ENCODE measurements at places on chromosomes 4 and X.

- no peak for DNase-seq
Observed at GRCh38 chrX:24877854-24878650, 137.7 kb downstream of the ARX start.

DNA sequence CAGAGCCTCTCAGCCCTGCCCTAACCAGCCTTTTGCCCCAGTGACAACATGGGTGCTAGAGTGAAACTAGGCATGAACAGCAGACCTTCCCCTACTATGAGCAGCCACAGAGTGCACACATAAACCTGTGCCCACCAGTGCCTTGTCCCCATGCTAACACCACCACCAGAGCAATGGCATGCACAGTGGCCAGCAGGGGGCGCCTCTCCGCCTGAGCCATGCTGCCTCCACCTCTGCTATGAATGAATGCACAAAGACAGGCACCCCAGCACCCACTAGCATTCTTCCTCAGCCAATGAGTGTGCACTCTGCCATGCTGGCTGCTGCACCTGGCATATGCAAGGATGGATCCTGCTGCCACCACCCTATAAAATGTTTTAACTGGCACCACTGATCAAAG, 286.9 kb upstream of the FGF16 start:
- no peak for DNase-seq

GRCh38 chr4:162683659-162684370, 482.9 kb downstream of the NAF1 start:
- no peak for DNase-seq

- no peak for DNase-seq
Observed at GRCh38 chr4:180169394-180169793, 2073.8 kb upstream of the TENM3 start.

- DNase-seq, result no peak
Observed at GRCh38 chr4:82382751-82383150, 9.0 kb upstream of the HNRNPD start.

DNA sequence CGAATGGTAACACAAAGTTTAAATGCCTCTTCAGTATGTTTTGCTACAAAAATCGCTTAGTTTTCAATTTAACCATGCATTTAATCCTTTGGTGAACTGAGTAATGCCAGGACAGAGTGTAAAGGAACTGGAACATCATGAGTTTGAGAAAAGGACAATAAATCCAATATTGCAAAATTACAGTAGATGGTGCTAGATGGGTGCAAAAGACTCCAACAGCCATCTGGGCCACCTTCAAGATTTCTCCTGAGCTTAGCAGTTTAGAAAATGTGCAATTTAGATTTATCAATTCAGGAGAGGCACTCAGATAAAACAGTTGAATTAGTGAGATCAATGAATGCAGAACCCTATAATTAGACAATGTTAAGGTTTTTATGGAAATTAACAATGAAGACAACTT, 33.2 kb upstream of the MID1IP1 start:
- peak; percentile 24 for DNase-seq
